ENCODE measurements at places on chromosomes 2 and 18.

GRCh38 chr2:36526226-36526625 is 71.7 kb downstream of the FEZ2 start:
- no peak for DNase-seq

DNA sequence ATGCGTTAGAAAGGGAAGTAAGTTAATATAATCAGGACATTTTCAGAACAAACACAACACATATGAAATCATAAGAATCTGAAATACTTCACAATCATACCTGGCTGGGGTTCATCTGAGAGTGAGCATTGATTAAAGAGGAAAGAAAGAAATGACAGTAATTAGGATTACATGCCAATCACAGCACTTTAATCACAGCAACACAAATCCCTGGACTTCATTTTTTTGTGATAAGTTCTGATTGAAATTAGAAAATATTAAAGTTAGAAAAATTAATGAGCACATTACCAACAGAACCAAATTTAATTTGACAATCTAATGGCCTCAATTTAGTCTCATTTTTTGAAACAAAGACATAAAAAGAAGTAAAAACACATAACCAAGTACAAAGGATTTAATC is 121.9 kb downstream of the LRP2 start:
- DNase-seq, result no peak

DNA sequence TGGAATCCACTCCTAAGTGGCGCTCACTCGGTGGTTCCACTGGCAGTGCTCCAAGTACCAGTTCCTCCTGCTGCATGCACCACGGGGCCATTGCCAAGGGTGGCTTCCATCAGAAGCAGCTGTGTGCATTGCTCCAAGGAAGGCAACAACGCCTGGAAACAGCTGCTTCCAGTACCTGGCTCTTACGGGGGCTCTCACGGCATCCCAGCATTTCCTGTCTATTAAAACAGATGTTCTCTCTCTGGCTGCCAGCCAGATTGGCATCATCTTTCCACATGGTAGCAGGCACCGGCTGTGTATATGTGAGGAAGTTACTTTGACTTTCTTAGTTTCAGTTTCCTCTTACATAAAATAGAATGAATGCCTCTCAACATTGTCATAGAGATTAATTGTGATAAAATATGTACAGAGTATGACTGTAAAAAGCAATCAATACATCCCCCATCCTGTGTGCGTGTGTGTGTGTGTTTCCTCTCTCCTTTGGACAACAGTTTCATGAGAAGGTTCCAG is 84.9 kb downstream of the CMPK2 start:
- no peak for DNase-seq

GRCh38 chr2:166307326-166307725 is 68.4 kb downstream of the SCN9A start:
- DNase-seq, result no peak

GRCh38 chr2:205781244-205781931 is 99.1 kb downstream of the NRP2 start:
- DNase-seq, result no peak

- no peak for DNase-seq
These were observed 20.8 kb upstream of the C2orf74 start for GRCh38 chr2:61141151-61141550.

DNA sequence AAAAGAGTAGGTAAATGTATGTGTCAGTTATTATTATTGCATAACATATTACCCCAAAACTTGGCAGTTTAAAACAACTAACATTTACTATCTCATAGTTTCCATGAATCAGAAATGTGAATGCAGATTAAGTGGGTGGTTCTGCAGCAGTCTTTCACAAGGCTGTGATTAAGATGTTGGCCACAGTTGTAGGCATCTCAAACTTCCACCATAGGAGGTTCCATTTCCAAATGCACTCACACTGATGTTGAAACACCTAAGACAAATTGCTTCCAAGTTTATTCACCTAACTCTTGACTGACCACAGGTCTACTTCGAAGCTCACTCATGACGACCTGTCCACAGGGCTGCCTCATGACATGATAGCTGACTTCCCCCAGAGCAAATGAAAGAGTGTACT is 360.8 kb downstream of the GRB14 start:
- DNase-seq, result no peak

GRCh38 chr2:96916156-96916630 is 46.3 kb upstream of the SEMA4C start:
- no peak for DNase-seq

DNA sequence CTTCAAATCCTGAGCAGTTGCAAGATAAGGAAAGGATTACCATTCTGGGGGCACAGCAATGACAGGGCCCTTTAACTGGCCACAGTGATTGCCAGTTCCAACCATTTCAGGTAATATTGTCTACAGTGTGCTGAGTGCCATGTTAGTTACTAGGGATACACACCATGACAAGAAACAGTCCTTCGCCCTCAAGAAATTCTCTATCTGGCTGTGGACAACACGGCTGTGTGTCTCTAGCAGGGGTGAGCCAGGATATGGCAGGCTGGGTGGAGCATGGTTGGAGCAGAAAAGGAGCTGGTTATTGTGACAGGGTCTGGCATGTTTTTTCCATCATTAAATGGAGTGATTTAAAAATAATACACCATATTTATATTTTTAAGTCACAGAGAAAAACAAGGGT is 31.0 kb downstream of the TSPYL6 start:
- DNase-seq, result no peak

DNA sequence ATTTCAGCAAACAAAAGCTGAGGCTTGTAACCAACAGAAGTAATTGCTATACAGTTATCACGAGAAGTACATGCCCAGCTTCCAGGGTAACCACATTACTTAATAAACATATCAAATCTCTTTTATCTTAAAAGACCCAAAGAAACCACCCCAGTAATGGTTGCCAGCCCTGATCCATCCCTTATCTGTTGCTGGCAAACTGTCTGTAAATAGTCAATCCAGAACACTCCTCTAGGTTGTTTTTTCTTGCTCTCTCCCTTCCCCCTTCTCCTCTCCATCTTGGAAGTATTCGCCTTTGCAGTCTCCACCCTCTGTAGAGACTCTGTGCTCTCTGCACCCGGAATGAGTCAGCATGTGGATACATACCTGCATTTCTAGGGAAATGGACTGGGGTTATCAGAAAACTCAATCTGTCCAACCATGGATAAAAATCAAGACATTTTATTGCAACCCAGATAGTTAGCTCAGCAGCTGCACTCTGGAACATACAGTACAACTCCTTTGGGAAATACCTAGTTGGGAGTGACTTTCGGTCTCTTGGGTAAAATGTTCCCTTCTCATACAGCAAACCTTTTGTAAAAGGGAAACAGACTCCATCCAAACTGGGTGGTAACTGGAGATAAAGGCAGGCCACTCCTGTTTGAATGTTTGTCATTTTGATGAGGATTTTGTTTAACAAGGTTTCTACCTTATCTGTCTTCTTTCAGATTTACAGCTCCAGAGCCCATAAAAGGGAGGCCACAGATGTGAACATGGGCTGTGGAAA is 123.5 kb upstream of the FOSL2 start:
- peak; percentile 52 for DNase-seq

DNA sequence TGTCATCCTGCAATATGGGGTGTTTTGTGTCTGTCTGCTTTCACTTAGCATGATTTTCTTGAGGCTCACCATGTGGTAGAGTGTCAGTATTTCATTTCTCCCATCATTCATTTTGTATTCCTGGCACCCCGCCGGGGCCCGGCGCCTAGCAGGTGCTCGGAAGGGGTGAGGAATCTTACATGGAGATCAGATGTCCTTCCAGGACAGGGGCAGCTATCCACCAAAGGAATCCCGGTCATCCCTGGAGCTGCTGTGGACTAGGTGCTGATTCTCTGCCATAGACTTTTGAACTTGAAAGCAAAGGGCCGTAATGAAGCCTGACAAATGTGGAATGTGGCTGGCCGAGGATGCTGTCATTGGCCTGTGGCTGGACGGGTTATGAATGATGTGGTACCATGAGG is 2.4 kb downstream of the PRELID3A start:
- DNase-seq, result no peak

GRCh38 chr2:31822587-31822986 is 188.2 kb downstream of the MEMO1 start:
- no peak for DNase-seq

GRCh38 chr2:181170256-181170655 is 189.9 kb downstream of the UBE2E3 start:
- no peak for DNase-seq

GRCh38 chr2:75716406-75716805 is 5.7 kb upstream of the GCFC2 start:
- DNase-seq, result peak; percentile 9

DNA sequence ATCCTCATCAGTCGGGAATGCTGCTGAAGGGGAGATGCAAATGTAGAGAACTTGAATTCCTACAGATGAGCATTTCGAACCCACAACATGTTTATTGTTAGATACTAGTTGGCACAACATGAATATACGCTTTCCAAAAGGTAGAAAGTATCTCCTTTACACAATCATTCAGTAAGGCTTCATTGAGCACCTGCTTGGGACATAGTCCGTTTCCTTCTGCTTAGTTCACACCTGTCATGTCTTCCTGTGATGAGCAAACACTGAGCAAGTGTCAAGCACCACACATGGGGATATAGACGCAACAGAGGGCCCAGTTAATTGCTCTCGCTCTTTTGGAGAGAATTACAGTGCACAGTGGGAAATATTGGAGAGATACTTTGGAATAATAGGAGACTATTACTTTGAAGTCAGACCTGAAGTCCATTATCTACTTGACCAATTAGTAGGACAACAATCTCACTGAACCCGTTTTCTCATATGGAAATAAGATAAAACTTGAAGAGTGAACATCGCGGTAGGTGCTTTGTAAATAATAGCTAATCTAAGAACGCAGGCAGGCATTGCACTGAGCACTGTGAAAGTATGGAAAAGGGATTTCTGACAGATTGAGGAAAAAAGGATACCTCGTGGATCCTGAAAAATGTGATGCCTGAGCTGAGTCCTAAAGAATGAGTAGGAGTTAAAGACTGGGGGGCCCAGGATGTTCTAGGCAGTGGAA is 1.2 kb downstream of the CPSF3 start:
- DNase-seq, result no peak

DNA sequence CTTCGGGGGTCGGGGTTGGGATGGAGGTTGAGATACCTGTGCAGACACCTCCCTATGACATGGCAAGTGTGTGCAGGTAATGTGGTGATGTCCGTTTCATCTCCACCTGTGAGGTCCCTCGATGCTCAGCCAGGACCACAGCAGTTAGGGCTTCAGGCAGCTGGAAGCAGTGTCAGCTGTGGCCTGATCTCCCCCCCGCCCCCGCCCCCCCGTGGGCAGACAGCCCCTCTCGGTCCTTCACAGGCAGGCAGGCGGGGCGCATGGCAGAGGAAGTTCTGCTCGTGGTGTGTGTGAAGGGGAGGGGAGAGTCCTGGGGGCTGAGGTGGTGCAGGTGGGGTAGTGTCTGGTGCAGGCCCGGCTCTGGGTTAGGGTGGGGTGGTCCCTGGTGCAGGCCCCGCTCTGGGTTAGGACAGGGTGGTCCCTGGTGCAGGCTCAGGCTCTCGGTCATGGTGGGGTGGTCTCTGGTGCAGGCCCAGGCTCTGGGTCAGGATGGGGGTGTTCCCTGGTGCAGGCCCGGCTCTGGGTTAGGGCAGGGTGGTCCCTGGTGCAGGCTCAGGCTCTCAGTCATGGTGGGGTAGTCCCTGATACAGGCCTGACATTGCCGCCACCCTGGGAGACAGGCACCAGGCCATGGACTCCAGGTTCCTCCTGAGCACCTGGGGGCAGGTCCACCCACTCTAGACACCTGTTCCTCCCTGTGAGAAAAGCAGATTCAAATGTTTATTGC is 94.3 kb downstream of the NFATC1 start:
- no peak for DNase-seq

GRCh38 chr18:53747210-53747609 is 477.3 kb downstream of the MBD2 start:
- no peak for DNase-seq

- DNase-seq, result no peak
These were observed 48.9 kb upstream of the NABP1 start for GRCh38 chr2:191629001-191629453.

DNA sequence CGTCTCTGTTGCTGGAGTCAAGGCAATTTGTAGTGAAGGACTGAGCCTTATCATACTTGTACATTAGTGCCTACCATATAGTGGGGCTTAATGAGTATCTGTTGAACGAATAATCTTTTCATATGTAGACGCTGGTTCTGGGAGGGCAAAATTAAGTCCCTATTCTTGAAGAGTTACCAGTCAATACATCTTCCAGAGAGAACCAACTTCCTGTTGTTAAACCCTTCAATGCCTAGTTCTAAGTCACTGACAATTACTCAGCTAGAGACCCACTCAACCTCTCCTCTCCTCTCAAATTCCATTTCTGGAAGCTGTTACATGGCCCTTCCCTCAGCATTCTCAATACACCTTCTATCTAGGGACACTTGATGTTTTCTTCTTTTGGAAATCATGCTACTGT is 1.1 kb upstream of the MOB4 start:
- no peak for DNase-seq

- DNase-seq, result no peak
These were observed 33.7 kb downstream of the RFTN2 start for GRCh38 chr2:197641666-197642065.

DNA sequence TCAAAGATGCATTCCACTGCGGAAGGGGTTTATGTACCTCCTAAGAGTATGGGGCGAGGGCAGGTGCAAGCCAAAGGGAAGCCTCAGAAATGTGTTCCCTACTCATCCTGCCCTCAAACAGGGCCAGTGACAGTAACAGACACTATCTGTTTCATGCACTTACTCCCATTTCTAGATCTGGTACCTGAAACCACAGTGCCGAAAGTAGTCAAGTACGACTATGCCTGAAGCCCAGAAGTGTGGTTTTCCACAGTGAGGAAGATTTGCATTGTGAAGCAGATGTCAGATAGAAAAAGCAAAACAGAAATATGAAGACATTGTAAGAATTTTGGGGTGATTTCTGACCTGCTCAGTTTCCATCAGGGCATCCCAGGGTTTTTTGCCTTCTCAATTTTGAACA is 748.7 kb downstream of the RNF144A start:
- no peak for DNase-seq
